ENCODE measurements at places on chromosomes 12 and 14. TPM values are rescaled to one million over a fixed set of nuclear protein-coding genes. Genes with fewer than 3 reads are reported as not detected.
A peak's percentile ranks its signal among the peaks of the same experiment; 100 is the strongest.

- no peaks in the 10 kb centered on the region for H3K36me3 ChIP-seq
- H3K27me3 ChIP-seq, result no peaks in the 10 kb centered on the region
- H3K4me3 ChIP-seq, result no peak overlapping the region
- no peaks in the 10 kb centered on the region for H3K4me1 ChIP-seq
Measured at GRCh38 chr12:31479516-31480210, 111.3 kb downstream of the DENND5B start.

DNA sequence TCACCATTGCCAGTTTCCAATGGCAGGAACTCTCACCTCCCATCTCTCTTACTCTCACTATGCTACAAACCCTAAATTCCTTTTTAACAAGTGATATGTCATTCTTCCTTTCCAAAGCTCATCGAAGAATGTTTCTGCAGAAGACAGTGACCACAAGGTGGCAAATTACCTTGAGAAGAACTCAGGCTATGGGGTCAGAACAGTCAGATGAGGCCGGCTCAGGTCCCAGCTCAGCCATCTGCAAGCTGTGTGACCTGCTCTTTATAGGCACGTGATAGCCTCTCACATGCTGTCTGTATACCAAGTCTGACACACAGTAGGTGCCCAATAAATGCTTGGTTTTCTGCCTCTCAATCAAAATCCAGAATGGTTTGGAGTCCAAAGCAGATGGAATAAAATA is 80.7 kb downstream of the FOXN3 start:
- peaks cover 15% of the 10 kb centered on the region for H3K4me1 ChIP-seq
- H3K27ac ChIP-seq, result 0 out of 2 replicates have a peak overlapping the region, but pooled peaks have one; percentile 0
- no peak for DNase-seq
- no peak overlapping the region for H3K4me3 ChIP-seq

- H3K4me3 ChIP-seq, result no peak overlapping the region
- no peak for DNase-seq
- H3K27ac ChIP-seq, result no peak overlapping the region
- peaks cover 56% of the 10 kb centered on the region for H3K36me3 ChIP-seq
Measured at GRCh38 chr12:53036802-53037201, 13.1 kb upstream of the TNS2 start.

DNA sequence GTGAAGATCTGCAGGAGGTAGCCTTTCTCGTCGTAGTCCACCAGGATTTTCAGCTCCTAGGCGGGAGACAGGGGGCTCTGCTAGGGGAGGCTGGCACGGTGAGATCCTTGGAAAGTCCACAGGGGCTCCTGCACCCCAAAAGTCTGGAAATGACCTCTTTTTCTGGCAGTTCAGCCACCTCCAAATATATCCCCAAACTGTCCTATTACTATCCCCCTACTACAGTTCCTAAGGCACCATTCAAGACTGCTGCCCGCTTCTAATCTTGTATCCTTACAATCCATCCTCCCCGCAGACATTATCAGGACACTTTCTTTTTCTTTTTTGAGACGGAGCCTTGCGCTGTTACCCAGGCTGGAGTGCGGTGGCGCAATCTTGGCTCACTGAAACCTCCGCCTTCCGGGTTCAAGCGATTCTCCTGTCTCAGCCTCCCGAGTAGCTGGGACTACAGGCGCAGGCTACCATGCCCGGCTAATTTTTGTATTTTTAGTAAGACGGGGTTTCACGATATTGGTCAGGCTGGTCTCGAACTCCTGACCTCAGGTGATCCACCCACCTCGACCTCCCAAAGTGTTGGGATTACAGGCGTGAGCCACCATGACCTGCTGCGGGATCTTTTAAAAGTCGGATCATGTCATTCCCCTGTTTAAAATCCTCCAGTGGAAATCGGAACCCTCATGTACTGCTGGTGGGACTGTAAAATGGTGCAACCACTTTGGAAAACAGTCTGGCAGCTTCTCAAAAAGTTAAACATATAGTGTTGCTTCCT is 18.5 kb downstream of the HPD start:
- no peaks in the 10 kb centered on the region for H3K36me3 ChIP-seq
- no peaks in the 10 kb centered on the region for H3K4me1 ChIP-seq
- H3K4me3 ChIP-seq, result peak overlapping the region; percentile 87

- no peaks in the 10 kb centered on the region for H3K27me3 ChIP-seq
- DNase-seq, result no peak
- no peak overlapping the region for H3K4me3 ChIP-seq
- H3K4me1 ChIP-seq, result no peaks in the 10 kb centered on the region
Measured at GRCh38 chr14:103006991-103007520, 50.3 kb downstream of the CDC42BPB start.

DNA sequence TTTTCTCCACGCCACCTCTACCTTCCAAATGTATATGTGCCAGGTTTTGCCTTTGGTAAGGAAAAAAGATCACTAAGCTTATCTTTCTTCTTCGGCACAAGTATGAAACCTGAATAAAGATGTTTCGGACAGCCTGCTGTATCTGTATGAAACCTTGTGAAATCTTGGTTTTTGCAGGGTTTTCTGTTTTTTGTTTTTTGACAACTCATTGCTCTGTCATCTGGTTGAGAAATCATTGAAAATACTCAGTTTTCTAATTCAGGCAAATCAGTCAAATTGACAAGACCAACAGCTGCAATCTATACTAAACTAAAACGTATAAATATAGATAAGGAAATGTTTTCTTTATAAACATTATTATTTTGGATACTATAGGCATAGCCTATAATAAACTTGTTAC is 63.1 kb upstream of the FGD4 start:
- no peak overlapping the region for H3K27ac ChIP-seq
- peaks cover 4% of the 10 kb centered on the region for H3K36me3 ChIP-seq
- no peak for DNase-seq
- no peaks in the 10 kb centered on the region for H3K27me3 ChIP-seq
- H3K4me1 ChIP-seq, result no peaks in the 10 kb centered on the region

GRCh38 chr12:62075870-62076269 is 184.3 kb upstream of the USP15 start:
- no peak for DNase-seq
- no peaks in the 10 kb centered on the region for H3K36me3 ChIP-seq
- no peaks in the 10 kb centered on the region for H3K27me3 ChIP-seq
- peaks cover 1% of the 10 kb centered on the region for H3K4me1 ChIP-seq
- H3K27ac ChIP-seq, result no peak overlapping the region

- H3K27ac ChIP-seq, result no peak overlapping the region
- H3K4me3 ChIP-seq, result no peak overlapping the region
- DNase-seq, result no peak
- no peaks in the 10 kb centered on the region for H3K27me3 ChIP-seq
Measured at GRCh38 chr12:30110498-30110897, 326.8 kb upstream of the TMTC1 start.

DNA sequence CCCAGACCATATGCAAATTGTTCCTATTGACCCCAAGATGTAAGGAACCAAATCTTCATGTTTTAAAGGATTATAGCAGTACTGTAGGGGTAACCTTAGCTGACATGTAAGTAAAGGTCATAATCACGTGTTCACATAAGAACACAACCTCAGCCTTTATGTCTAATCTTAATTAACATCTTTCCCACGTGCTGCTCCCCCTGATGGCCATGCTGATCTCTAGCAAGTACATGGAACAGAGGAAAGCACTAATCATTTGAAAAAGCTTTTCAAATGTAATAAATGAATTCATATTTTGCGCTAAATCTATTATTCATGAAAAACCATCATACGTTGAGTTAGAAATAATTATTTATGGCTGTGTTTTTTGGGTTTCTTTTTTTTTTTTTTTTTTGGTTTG is 30.5 kb upstream of the ITPR2 start:
- no peaks in the 10 kb centered on the region for H3K36me3 ChIP-seq
- H3K27me3 ChIP-seq, result no peaks in the 10 kb centered on the region
- DNase-seq, result no peak
- H3K4me1 ChIP-seq, result no peaks in the 10 kb centered on the region
- H3K4me3 ChIP-seq, result no peak overlapping the region
- no peak overlapping the region for H3K27ac ChIP-seq

DNA sequence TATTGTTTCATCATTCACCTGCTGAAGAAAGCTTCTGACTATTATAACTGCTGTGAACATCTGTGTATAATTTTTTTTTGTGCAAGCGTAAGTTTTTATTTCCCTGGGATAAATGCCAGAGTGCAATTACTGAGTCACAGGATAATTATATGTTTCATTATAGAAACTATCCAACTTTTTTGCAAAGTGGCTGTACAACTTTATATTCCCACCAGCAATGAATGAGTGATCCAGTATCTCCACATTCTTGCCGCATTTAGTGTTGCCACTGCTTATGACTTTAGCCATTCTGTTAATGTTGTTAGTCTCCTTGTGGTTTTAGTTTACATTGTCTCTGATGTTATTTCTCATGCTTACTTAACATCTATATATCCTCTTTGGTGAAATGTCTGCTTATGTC is 88.1 kb upstream of the CCDC175 start:
- H3K36me3 ChIP-seq, result no peaks in the 10 kb centered on the region
- H3K27ac ChIP-seq, result no peak overlapping the region
- no peaks in the 10 kb centered on the region for H3K27me3 ChIP-seq
- H3K4me1 ChIP-seq, result no peaks in the 10 kb centered on the region
- DNase-seq, result no peak

- no peaks in the 10 kb centered on the region for H3K4me1 ChIP-seq
- DNase-seq, result no peak
- no peak overlapping the region for H3K27ac ChIP-seq
- no peak overlapping the region for H3K4me3 ChIP-seq
- peaks cover 3% of the 10 kb centered on the region for H3K36me3 ChIP-seq
Measured at GRCh38 chr12:112170376-112170775, 45.0 kb downstream of the TRAFD1 start.

GRCh38 chr14:61655777-61656176 is 39.5 kb upstream of the HIF1A start:
- no peak overlapping the region for H3K4me3 ChIP-seq
- no peaks in the 10 kb centered on the region for H3K36me3 ChIP-seq
- H3K4me1 ChIP-seq, result no peaks in the 10 kb centered on the region
- H3K27ac ChIP-seq, result no peak overlapping the region
- DNase-seq, result no peak

GRCh38 chr12:91662021-91662420 is 479.4 kb upstream of the DCN start:
- no peak for DNase-seq
- H3K36me3 ChIP-seq, result no peaks in the 10 kb centered on the region
- H3K4me3 ChIP-seq, result no peak overlapping the region

GRCh38 chr14:50667996-50668825 is at the start of gene SAV1:
TSS of gene SAV1 (minus strand) at chr14:50668306. CDS start at chr14:50667967, 339 bp downstream.
- peak within 1 kb of the TSS; percentile 91 for H3K27ac ChIP-seq
- peaks cover 4% of the 10 kb centered on the region for H3K36me3 ChIP-seq
- H3K4me1 ChIP-seq, result peaks cover 9% of the 10 kb centered on the region
- peak within 1 kb of the TSS; percentile 72 for H3K4me3 ChIP-seq

GRCh38 chr12:69355363-69356028 is 4.0 kb upstream of the YEATS4 start:
- no peaks in the 10 kb centered on the region for H3K4me1 ChIP-seq
- no peak overlapping the region for H3K27ac ChIP-seq
- no peaks in the 10 kb centered on the region for H3K36me3 ChIP-seq
- no peak overlapping the region for H3K4me3 ChIP-seq

- peaks cover 29% of the 10 kb centered on the region for H3K27me3 ChIP-seq
- H3K27ac ChIP-seq, result no peak overlapping the region
- peak; percentile 46 for DNase-seq
- H3K36me3 ChIP-seq, result no peaks in the 10 kb centered on the region
- peak overlapping the region; percentile 14 for H3K4me3 ChIP-seq
Measured at GRCh38 chr12:31120392-31121008, 46.8 kb downstream of the DDX11 start.

GRCh38 chr12:90908465-90908864 is 46.5 kb downstream of the CCER1 start:
- H3K36me3 ChIP-seq, result no peaks in the 10 kb centered on the region
- H3K4me1 ChIP-seq, result no peaks in the 10 kb centered on the region
- no peak overlapping the region for H3K4me3 ChIP-seq

DNA sequence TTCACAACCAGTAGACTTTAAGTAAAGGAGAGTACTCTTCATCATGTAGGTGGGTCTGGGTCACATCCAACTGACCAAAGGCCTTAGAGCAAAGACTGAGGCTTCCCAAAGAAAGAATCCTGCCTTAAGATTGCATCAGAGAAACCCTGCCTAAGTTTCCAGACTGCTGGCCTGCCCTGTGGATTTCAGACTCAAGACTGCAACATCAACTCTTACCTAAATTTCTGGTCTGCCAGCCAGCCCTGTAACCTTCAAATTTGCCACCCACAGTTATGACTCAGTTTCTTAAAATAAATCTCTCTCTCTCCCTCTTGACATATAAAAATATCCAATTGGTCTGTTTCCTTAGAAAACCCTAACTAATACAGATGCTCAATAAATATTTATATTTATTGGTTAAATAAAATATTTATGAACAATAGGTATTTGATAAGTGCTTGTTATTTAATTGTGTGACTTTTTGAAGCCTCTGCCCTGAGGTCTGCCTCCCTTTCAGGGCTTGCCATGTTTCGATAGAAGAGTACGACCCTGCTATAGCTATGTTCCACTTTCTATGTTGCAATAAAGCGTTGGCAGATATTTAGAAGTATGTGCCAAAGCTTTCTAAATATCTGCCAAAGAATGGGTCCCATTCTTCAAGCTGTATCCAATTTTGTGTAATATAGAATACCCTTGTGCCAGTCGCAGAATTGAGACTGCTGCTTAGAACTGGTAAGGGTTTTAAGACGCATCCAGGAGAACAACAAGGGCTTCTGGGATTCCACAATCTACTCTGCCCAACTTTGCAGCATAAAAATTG is 65.7 kb downstream of the TMEM30B start:
- no peak overlapping the region for H3K27ac ChIP-seq
- H3K36me3 ChIP-seq, result no peaks in the 10 kb centered on the region

DNA sequence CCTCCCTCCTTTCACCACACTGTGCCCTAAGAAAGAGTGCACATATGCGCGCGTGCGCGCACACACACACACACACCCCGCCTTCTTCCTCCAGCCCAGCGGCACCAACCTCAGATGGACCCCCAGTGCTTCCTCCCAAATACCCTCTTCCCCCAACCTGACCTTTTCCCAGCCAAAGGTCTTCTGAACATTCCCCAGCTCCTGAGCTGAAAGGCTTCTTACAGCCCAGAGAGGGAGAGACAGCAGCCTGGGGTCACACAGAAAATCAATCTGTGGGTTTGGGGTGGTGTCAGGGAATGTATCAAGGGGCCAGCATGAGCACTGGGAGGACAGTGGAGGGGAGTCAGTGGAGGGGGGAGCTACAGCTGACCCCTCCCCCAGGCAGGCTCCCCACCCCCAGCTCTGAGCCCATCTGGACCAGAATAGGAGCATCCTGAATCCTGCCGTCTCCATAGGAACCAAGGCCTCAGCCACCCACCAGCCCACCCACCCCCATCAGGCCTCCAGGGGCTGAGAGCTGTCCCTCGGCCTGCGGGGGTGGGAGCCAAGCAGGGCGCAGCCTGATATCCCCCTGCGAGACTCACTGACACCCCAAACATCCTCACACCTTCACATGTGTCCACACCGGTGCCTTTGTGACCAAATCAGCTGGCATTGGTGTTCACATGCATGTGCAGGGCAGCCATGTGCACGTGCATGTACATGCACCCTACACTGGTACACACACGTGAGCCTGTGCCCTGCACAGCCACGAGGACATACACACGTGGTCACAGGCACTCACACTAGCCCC is 5.7 kb downstream of the RASAL1 start:
- H3K27ac ChIP-seq, result no peak overlapping the region
- H3K4me1 ChIP-seq, result peaks cover 3% of the 10 kb centered on the region
- H3K27me3 ChIP-seq, result no peaks in the 10 kb centered on the region
- DNase-seq, result no peak

The ADAM21 gene
- not detected for total RNA-seq

The CLEC1A gene
- not detected for total RNA-seq

The SOAT2 gene
- not detected for total RNA-seq

The SLC35F4 gene
- total RNA-seq, result not detected

The BDKRB2 gene
- 0.13 TPM for total RNA-seq

The RPL10L gene
- total RNA-seq, result not detected
